Left lung (tissue), 14 donors: ENCODE measurements at places on chromosomes 11 and 22. TPM values are rescaled to one million over a fixed set of nuclear protein-coding genes. Genes with fewer than 3 reads are reported as not detected.

TRPC6 gene
- 11.0 TPM for total RNA-seq

DNA sequence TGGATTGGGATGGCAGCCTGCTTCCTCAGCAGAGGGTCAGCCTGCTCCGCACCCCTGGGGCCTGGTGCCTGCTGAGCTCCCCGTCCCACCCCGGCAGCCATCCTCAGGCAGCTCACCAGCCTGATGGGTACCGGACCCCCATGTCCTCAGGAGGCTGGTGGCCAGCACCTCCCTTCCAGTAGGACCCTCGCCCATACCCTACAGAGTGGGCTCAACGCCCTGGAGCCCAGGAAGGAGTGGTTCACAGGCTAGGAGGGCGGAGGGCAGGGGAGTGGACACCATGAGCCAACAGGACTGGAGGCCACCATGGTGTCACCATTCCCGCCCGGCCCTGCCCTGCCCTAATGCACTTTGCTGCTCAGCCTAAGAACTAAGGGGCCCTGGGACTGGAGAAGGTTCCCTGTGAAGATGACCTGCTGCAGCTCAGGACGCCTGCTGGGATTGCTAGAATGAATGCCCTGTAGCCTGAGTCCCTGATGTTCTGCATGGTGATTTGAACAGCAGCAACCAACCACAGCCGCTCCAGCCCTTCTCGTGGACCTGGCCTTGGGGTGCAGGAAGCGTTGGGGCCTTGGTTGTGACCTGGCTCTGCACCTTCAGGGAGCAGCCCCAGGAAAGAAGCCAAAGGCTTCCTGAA, 1080.8 kb downstream of the BRD1 start:
- no peaks in the 10 kb centered on the region for H3K27me3 ChIP-seq
- DNase-seq: no peak
- no peak overlapping the region for H3K4me3 ChIP-seq
- no peaks in the 10 kb centered on the region for H3K36me3 ChIP-seq

DNA sequence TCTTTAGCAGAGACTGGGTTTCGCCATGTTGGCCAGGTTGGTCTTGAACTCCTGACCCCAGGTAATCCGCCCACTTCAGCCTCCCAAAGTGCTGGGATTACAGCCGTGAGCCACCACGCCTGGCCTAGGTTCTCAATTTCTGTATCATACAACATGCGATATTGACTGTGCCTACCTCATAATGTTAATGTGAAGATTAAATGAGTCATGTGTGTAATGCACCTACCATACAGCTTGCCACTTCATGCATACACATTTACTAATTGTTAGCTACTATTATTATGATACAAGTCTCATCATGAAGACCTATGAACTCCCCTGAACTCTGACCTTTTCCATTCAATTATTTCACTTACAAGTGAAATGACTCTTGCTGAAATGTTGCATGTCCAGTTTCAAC, 25.7 kb downstream of the AGBL2 start:
- H3K4me3 ChIP-seq: no peak overlapping the region
- no peaks in the 10 kb centered on the region for H3K4me1 ChIP-seq
- H3K27me3 ChIP-seq: no peaks in the 10 kb centered on the region
- no peak overlapping the region for H3K27ac ChIP-seq
- H3K36me3 ChIP-seq: no peaks in the 10 kb centered on the region
- DNase-seq: no peak

CARD16 gene
- 56.3 TPM for total RNA-seq

HIC2 gene
- total RNA-seq: 4.1 TPM

GRCh38 chr22:25669253-25670069, 72.5 kb upstream of the MYO18B start:
- no peak for DNase-seq
- H3K4me1 ChIP-seq: peaks cover 14% of the 10 kb centered on the region
- H3K27ac ChIP-seq: no peak overlapping the region
- H3K27me3 ChIP-seq: no peaks in the 10 kb centered on the region
- no peak overlapping the region for H3K4me3 ChIP-seq

GRCh38 chr11:19580646-19581045, 132.0 kb upstream of the NAV2 start:
- no peak overlapping the region for H3K27ac ChIP-seq
- no peak for DNase-seq
- no peak overlapping the region for H3K4me3 ChIP-seq
- peaks cover 19% of the 10 kb centered on the region for H3K4me1 ChIP-seq
